Suppressor macrophage treated with lipopolysaccharide for 4 hours (primary cell): ENCODE measurements at places on chromosomes 7 and 10.

DNA sequence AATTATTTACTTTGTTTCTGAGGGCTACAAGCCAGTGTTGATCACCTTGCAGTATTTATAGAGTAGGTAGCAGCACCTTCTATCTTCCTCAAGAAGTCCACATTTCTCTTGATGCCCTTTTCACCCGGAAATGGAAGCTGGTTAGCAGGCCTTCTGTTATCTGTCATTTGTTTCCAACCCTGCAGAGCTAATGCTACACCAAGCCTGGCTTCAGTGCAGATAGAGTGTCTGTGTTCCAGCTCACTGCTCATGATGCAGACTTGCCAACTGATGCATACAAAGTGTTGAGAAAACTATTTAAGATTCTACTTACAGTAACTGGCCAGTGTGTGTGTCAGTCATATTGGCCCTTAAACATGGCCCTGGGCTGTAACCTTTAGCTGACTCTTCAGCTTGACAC lies 301.0 kb downstream of the LHFPL3 start:
- no peak for DNase-seq

DNA sequence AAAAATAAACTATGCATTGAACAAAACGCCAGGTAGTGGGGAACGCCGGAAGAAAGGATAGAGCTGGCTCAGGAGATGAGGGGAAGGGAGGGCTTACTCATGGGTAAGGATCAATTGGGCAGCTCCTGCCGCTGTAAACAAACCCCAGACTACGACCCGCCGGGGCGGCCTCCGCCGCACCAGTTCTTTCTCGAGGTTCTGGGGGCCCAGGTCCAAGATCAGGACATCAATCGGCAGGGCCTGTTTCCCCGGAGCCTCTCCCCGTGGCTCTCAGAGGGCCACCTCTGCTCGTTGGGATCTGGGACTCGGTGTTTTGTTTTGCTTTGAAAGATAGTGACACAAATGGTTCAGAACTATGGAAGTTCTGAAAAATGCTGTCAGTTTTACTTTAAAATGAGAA lies 140.4 kb downstream of the ELFN1 start:
- no peak for DNase-seq

- no peak for DNase-seq
These were observed 38.0 kb downstream of the TCERG1L start for GRCh38 chr10:131273476-131273875.

GRCh38 chr10:132883391-132883881 lies 58.9 kb downstream of the CFAP46 start:
- no peak for DNase-seq

- DNase-seq, result no peak
These were observed 464.7 kb upstream of the IGFBP3 start for GRCh38 chr7:46385662-46386309.

- DNase-seq, result peak; percentile 52
These were observed 6.3 kb downstream of the HTRA1 start for GRCh38 chr10:122467701-122468100.

GRCh38 chr7:17844514-17845196 lies 95.6 kb downstream of the SNX13 start:
- no peak for DNase-seq

- no peak for DNase-seq
These were observed 49.8 kb upstream of the PDSS1 start for GRCh38 chr10:26647602-26648244.

- no peak for DNase-seq
These were observed 141.4 kb downstream of the KIAA1217 start for GRCh38 chr10:24350070-24350921.

GRCh38 chr10:101570428-101571270 lies 17.4 kb downstream of the POLL start:
- peak; percentile 14 for DNase-seq

DNA sequence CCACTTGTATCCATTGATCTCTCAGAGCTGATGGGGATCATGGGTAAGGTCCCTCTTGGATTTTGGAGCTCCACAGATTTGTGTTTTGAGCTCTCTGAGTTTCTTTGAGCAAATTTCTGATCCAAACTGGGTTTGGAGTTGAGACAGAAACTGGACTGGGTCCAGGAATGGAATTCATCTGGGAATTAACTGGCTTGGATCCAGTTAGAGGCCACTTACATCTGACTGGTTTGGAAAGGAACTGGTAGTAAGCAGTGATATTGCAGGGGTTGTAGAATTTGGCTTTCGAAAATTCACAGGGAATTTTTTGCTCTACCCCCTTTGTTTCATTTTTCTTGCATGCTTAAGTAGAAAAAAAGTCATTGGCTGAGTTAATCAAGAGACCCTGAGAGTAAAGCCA lies 245.6 kb downstream of the SEMA3D start:
- no peak for DNase-seq

DNA sequence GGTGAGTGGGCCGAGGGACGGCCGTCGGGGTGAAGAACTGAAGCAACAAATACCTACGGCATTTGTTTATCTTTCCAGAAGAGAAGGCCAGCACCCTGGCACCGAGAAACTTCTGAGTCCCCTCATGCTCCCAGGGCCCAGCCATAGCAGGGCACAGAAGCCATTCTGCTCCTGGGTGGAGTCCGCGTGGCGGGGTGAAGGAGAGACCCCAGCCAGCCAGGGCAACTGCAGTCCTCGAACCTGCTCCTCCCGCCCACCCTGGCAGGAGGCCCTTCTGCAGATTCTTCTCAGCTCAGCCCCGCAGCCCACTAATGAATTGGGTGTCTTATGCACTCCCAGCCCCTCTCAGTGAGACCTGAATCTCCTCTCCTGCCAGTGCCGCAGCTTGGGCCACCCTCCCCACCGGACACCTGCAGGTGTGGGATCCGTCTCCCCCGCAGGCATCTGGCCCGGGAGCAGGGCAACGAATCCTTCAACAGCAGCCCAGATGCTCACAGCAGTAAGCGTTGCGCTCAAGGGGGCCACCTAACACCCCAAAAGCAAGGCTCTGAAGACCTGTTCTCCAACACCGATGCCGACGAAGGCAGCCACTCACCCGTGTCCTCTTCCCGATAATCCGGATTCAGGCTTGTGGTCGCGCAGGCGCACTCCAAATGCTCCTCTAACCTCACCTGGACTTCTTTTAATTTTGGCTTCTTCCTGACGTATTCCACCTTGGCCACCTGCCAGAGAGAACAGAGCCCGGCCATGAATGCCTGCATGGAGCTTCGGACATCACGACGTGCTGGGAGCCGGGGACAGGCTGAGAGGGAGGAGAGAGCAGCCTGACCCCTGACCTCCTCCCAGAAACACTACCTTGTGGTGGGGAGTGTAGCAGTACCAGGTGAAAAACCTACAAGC lies 18.9 kb downstream of the PDGFA start:
- DNase-seq, result no peak

- no peak for DNase-seq
These were observed 302.6 kb downstream of the RNLS start for GRCh38 chr10:88280518-88280917.
